Activated T-cell treated with anti-CD3 and anti-CD28 coated beads, Interleukin-2, amount 50 U/mL, for 72 hours (primary cell): ENCODE measurements at places on chromosomes 7 and 10. TPM values are rescaled to one million over a fixed set of nuclear protein-coding genes. Genes with fewer than 3 reads are reported as not detected.

DNA sequence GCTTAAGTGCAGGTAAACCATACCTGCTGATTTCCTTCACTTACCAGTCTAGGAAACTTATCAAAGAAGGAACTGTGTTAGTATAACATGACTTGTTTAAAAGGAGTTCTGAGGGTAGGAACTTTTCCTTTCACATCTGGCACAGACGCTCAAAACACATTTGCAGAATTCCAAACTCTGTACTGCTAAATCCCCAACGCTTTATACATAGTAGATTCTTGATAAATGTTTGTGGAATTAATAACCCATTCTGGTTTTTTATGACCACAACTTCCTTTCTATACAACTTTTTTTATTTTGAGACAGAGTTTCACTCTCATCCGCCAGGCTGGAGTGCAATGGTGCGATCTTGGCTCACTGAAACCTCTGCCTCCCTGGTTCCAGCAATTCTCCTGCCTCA lies 7.7 kb upstream of the TRUB1 start:
- DNase-seq, result no peak

- DNase-seq, result no peak
Measured at GRCh38 chr10:84842593-84842992, 514.2 kb downstream of the CCSER2 start.

DNA sequence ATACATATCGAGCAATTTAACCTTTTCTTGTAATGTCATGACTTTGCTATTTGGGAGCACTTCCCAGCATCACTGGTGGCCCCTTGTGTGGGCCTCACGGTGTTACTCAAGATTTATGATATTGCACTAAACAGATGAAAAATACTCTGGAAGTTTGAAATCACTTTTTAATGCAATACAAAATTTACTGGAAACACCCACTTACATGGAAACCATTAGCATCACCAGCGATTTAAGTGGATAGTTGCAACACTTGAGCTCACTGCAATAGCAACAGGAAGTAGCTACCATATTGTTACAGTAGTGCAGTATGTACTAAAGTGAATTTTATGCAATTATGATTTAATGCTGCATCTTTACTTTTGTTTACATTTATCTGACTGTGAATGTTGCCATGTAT lies 184.4 kb downstream of the MDFIC start:
- no peak for DNase-seq

DNA sequence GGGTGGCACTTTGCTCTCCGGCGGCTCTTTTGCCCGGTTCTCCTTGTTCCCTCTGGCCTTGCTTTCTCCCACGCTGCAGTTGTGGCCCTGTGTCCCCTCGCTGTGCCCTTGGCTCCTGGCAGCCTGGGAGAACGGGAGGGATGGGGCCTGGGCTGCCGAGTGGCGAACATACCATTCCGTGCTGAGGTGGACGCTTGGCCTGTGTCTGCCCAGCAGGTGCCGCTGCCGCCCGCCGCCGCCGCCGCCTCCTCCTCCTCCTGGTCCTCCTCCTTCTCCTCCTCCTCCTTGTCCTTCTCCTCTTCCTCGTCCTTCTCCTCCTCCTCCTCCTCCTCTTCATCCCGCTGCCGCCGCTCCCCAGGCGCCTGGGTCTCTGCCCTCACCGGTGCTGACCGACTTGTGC lies 36.0 kb downstream of the AGAP3 start:
- DNase-seq, result no peak

DNA sequence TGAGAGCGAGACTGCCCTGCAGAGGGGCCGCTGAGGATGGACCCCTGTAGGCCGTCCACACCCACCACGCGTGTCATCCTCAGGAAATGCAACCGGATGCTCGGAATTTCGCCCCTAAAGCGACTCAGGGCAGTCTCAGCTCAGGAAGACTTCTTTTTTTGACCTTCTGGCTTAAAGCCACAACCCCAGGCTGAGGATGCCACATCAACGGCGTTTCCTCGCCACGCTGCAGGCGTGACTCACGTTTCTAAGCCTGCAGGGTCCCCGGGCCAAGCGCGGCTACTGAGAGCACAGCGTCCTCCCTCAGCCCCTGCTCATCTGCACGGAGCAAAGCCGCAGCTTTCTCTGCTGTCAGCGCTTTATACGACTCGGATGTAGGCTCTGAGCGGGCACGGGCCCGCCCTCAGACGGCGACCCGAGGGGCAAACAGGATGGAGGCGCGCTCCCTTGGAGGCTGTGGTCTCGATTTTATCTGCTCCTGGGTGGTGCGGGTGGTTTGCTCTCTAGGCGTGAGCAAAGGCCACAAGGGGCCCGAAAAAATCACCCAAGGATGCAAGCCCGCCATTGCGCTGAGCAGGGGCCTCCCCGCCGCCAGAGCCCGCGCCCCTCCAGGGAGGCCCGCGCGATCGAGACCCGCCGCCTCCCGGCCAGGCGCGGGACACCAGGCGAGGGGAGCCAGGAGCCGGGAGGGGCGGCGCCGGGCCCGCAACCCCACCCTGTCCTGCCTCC lies 726 bp upstream of the INSIG1 start:
- peak; percentile 84 for DNase-seq

- no peak for DNase-seq
Measured at GRCh38 chr7:55065511-55066229, 46.9 kb downstream of the EGFR start.

The ZNF727 gene
- total RNA-seq, result 0.19 TPM

The PARG gene
- 32.1 TPM for total RNA-seq

The HOXA6 gene
- total RNA-seq, result not detected

The GPR37 gene
- total RNA-seq, result not detected

The CALN1 gene
- total RNA-seq, result 0.86 TPM

The SGCE gene
- 1.6 TPM for total RNA-seq

The HOXA4 gene
- total RNA-seq, result 0.79 TPM
